ENCODE measurements at places on chromosomes 6 and 20.

DNA sequence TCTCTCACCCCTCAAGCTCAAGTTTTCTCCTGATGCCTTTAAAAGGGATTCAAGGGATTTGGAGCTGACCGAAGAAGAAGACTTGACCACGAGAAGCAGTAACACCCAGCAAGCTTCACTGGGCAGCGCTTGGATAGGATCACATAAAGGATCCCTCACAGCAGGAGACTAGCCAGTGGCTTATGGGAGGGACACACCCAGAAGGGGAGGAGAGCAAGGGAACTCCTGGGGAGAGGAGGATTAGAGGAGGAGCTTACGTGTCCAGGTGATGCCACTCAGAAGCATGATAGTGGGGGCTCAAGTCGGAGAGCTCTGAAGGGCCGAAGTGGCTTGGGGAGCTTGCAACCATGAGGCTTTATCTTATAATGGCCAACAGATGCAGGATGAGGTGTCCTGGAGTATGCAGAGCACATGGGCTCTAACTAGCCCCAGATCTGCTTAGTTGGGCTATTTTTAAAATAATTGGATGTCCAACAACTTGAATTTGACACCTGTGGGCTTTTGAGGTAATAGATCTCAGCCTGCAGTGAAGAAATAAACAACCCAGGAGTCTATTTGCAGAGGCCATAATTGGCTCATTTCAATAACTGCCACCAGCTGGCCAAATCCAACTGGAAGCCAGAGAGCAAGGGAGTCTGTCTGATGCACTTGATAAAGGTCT, 137.9 kb upstream of the EXOC2 start:
- DNase-seq = no peak

- no peak for DNase-seq
These were observed 170.3 kb upstream of the TAB2 start for GRCh38 chr6:149147195-149147594.

DNA sequence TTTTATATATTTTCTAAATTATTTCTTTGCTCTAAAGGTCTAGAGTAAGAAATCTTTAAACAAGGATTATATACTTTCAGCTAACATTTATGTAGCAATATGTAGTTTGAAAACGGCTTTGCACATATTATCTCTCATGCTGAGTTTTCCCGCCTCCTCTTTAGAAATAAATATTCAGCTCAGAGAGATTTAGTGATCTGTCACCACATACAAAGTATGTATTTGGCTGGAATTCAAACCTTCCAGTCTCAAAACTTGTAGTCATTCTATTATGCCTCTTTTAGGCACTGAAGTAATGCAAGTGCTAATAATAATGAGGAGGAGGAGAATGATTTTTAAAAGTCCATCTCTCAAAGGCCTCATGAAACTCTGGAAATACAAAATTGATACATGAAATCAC, 525.0 kb downstream of the GRIK2 start:
- no peak for DNase-seq

GRCh38 chr6:109877028-109878004, 100.8 kb upstream of the GPR6 start:
- no peak for DNase-seq

- peak; percentile 56 for DNase-seq
These were observed 7.8 kb upstream of the ACSS1 start for GRCh38 chr20:25065625-25066338.

DNA sequence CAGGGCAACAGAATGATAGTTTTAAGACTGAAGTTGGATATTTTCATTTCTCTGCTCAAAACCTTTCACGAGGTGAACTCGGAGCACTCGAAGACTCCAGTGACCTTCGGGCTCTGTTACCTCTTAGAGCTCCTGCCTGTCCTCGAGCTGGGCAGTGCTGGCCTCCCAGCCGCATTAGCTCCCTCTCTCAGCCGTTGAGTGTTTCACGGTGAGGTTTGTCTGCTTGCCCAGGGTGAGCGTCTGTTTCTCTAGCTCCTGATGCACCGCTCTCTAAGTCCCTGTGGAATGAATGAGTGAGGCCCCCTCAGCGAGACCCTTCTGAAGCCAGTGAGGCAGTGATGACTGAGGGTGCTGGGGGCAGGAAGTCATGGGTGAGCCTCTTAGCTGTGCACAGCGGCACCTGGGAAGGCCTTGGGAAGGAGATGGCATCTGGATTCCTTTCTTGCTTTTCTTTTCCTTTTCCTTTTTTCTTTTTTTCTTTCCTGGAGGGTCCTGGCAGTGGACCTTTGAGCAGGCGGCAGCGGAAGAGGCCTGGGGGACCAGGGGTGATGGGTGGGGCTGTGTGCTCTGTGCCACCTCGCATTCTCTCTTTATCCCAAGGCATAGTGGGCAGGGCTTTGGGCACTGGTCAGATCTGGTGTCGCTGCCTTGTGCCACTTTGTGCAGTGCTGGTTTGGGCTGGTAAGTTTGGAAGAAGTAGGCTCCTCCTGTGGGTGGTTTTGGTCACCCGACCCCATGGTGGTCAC, 2.2 kb downstream of the PSMG4 start:
- DNase-seq = no peak

GRCh38 chr6:117167520-117168271, 97.7 kb upstream of the VGLL2 start:
- no peak for DNase-seq

- DNase-seq = no peak
These were observed 16.6 kb downstream of the CPNE5 start for GRCh38 chr6:36822506-36823269.

GRCh38 chr6:20279608-20280287, 67.5 kb upstream of the MBOAT1 start:
- DNase-seq = no peak

DNA sequence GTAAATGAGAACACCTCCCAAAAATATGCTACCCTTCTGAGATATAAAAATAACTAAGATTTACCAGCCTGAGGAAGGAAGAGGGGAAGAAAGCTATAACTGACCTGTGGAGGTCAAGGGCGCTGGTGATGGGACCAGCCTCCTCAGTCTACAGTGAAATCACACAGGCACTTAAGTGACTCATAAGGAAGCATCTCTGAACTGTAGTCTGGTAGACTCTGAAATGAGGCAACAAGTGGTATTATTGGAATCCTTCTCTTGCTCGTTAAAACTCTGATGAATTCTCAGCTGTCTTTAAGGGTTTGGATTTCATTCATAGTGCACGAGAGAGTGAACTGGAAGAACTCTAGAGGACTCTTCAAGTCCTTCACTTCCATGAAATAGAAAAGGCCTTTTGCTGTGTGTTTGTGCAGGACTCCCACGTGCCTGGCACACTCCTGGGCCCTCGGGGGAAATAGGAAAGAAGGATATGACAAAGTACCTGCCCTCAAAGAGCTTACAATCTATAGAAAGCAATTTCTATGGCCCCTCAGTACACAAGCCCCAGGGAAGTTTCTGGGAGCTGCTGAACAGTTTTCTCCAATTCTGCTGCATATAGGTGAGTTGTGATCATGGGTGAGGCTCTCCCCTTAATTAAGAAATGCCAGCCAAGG, 231.8 kb upstream of the RREB1 start:
- DNase-seq = no peak

DNA sequence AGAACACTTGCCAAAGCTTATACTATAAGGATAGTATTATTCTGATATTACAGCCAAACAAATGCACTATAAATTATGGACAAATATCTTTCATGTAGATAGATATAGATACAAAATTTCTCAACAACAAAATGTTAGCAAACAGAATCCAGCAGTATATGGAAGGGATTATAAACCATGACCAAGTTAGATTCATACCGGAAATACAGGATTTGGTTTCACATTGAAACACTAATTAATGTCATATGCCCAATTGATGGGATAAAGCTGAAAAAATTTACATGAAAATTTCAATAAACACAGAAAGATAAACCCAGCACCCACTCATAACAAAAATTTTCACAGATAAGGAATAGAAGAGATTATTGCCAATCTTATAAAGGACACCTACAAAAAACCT, 770.3 kb upstream of the SLC35B3 start:
- no peak for DNase-seq
